Activated T-helper 9 cell treated with anti-CD3 and anti-CD28 coated beads, Interleukin-2, amount 50 U/mL, for 16 hours (primary cell): ENCODE measurements at places on chromosomes 3 and 15.

DNA sequence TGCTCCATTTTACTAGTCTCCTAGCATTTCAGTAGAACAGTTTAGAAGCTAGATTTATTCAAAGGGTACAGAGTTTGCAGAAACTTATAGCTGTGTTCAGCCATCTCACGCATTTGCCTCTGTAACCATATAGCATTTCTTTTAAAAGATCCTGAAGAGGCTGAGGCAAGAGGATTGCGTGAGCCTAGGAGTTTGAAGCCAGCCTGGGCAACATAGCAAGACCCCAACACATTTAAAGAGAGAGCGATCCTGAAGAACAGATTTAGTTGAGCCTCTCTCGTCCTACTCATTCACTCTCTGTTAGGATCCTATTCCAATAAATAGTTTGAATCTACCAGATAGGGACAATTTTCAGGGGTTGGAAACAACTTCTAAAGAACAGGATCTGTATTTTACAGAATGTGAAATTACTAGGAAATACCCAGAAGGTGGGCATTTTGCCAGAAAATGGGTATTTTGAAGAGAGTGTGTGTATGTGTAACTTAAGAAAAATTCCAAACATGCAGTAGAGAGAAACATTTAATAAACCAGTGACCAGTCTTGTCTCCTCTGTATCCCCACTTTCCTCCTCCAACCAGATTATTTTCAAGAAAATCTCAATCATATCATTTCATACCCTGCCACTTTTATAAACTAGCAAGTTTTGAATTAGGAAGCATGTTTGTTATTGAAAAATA, 4.5 kb downstream of the EIF3J start:
- DNase-seq, result no peak

DNA sequence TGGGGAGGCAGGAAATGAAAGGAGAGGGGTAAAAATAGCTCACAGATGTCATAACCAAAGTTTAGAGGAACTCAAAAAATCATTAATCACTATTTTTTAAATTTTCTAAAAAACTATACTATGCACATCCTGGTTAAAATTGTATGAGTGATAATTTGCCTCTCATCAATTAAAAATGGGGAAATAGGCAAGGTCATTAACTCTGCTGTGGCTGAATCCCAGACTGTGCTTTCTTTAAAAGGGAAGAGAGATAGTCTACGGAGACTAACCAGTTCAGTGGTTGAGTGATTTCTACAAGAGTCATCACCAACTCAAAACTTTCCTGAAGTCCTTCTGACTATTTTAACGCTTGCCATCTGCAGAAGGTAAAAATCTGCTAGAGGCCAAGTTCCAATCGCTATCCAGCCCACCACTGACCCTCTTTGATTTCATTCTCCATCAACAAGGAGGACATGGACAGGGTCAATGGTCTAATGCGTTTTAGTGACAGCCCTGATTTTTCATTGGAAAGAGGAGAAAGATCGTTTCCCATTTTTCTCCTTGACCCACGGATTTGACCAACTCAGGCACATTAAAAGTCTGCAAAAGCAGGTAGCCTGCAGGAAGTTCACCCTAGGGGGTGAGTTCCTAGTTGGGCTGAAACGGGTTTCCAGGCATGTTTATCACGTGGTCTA, 850 bp downstream of the SUCLG2 start:
- no peak for DNase-seq

DNA sequence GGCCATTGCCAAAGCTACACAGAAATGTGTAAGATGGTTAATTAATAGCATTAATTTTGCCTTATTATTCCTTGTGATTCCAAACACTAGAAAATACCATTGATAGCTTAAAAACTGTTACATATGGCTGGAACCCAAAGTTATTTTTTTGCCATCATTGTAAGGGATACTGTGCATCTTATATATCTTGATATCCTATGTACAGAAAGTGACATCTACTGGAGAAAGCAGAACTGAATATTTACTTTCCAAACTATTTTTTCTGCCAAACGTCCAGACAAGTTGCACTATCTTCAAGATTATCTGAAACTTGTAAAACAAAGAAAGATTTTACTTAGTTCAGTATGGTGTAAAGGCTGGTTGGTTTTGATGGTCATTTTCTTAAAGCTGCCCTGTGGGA, 33.3 kb upstream of the MEIS2 start:
- no peak for DNase-seq

GRCh38 chr3:146072824-146073223, 88.2 kb downstream of the PLOD2 start:
- DNase-seq, result no peak

DNA sequence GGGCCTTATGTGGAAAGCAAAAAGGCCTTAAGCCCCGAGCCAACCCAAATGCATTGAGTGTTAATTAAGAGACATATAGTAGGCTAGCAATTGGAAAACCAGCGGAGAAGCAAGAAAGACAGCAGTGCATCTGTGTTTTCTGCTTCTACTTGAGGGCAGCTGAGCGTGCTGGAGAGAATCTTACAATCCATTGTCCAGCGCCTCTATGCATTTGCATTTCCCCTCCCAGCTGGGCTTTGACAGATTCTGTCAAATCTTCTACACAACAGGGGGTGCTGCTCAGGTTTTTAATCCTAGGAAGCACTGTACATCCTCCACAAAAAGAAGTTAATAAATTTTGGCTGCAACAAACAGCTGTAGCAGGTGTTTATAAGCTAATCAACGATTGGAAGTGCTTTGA, 23.9 kb downstream of the SSR3 start:
- DNase-seq, result no peak

DNA sequence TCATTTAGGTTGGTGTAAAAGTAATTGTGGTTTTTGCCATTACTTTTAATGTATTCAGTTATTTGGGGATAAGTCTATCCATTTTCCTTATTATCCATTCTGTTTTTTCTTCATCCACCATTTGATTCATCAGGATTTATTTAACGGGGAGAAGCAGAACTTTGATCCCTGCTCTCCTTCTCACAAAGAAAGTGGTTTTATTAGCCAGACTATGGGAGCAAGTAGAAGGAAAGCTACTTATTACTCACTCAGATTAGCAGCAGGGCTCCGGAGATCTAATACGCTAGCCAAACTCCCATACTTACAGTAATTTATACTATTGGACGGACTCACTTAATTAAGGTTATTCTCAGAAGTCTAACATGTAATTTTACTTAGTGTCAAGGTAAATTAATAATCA, 14.7 kb upstream of the TMEM87A start:
- no peak for DNase-seq

GRCh38 chr3:39414421-39414907, 7.9 kb downstream of the RPSA start:
- DNase-seq, result no peak

DNA sequence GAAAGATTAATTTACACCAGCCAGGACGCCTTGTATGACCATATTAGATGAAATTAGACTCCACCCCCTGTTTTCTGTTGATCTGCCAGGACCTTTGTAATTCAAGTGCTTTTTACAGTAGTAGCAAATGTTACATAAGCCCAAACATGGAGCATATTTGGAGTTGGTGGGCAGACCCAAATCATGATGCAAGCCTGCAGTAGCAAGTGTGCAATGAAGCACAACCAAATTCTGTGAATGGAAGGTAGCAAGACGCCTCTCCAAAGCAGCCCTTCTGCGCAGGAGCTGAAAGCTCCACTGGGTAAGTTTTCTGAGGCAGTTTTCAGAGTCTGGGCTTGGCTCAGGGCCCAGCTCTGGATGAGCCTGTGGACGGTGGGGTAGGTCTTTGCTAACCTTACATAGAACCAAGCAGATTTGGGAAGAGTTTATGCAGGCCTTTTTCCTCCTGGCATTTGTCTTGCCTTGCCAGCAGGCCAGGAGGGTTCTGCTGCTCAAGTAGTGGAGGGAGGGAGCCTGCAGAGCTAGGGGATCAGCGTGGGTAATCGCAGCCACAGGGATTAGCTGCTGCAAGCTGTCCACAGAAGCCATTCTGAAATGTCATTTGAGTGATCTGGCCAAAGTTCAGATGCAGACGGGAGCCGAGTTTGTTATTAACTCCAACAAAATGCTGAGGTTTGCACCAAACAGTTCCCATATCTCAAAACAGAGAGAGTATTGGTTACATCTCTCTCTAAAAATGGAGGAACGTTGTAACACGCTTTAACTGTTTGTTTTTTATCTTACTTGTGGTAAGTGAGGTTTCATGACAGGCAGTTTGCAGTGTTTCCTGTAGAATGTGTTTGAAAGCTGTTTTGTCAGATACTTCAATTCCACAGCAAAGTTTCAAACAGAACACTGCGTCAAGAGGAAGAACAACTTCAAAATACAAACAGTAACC, 55.4 kb downstream of the PSMD6 start:
- DNase-seq, result no peak

DNA sequence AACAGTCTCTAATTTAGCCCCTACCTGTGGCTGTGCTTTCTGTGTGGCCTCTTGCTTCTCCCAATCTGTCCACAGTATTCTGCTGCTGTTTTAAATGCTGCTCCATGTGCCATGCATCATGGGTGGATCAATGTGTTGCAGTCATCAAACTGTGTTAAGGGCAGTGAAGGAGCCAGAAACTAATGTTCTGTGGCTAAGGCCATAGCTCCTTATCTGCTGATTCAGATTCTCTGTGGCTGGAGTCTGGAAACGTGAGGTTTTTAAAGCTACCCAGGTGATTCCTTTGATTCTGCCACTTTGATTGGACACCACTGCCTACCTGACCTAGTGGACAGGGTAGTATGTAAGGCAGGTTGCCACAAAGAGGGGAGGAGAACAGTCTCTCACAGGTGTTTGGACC, 44.8 kb downstream of the MORC1 start:
- no peak for DNase-seq

GRCh38 chr3:152505926-152506325, 237.2 kb downstream of the MBNL1 start:
- DNase-seq, result no peak

DNA sequence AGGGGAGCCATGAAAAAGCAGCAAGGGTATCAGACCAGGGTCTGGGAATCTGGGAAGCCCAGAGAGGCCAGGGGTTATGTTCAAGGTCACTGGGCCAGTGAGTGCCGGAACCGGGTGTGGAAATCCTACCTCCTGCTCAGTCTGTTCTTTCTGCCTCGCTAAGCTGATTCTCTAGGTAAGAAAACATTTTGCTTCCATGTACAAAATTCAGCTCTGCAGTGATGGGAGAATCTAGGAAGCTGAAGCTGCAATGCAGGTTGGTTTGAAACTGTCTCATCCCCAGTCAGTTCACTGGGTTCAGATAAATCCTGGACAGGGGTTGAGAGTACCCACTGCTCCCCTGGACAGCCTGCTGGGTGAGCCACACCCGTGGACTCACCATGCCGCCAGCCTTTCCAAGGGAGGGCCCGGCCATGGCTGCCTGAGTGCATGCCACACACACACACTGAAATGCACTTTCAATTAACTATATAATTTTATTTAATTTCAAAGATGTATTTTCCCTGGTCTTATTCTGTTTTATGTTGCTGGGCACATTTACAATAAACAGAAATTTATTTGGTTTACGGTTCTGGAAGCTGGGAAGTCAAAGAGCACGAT, 108.4 kb downstream of the CORO2B start:
- no peak for DNase-seq

- no peak for DNase-seq
Measured at GRCh38 chr3:40465111-40465407, 7.9 kb downstream of the RPL14 start.

DNA sequence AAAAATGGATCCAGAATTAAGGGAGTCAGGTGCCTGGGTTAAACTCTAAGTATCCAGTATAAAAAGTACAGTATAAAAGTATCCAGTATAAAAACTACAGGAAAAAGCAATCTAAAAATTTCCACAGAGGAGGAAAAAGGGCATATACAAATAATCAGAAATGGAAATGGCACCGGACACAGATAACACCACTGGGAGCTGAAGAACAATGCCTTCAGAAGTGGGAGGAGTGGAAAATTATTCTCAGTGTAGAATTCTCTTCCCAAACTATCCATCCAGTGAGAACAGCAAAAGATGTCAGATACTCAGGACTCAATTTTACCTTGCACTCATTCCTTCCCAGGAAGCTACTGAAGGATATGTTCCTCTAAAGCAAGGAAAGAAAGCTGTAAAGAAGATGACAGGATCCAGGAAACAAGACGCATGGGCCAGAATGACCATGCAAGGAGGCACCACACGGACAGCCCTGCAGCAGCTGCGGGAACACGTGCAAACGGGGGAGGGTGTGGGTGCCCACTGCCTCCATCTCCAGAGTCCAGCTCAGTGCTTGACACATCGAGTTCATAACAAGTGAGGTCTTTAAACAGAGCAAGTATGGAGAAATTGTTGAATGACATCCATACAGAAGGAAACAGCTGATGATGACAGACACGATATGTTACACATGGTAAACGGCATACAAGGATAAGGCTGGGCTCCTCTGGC, 68.5 kb downstream of the CHSY1 start:
- DNase-seq, result no peak

DNA sequence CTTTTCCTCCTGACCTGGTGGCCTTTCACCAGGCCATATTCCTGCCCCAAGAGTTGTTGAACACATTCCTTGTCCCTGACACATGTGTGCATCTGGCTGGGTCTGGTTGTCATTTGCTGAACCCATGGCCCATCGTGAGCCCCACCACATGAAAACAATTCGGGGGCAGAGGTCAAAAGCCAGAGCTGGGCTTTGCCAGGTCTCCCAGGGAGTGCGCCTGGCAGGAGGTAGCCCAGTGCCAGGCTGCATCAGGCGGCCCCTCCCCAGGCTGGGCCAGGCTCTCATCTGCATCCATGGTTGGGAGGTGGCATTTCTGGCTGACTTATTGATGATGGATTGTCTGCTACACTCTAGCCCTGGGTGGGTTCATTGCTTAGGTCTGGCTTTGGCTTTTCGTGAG, 30.9 kb downstream of the SPSB4 start:
- DNase-seq, result no peak

- DNase-seq, result no peak
Measured at GRCh38 chr3:187963677-187964385, 190.1 kb upstream of the LPP start.
